ENCODE measurements at places on chromosomes 3 and 15.

DNA sequence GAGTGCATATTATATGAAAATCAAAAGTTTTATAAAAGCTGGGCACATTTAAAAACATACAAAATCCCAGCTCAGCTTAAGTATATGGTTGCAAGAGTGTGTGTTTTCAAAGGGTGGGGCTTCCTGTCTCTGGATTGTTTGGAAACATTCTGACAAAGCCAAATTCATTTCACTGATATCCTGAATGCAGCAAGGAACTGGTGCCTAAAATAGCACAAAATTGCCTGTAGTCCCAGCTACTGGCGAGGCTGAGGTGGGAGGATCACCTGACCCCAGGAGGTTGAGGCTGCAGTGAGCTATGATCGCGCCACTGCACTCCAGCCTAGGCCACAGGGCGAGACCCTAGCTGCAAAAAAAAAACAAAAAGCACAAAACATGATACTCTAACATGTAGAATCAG is 13.0 kb upstream of the TJP1 start:
- no peak for DNase-seq

GRCh38 chr3:123799544-123800361 is 84.4 kb downstream of the MYLK start:
- DNase-seq = no peak

DNA sequence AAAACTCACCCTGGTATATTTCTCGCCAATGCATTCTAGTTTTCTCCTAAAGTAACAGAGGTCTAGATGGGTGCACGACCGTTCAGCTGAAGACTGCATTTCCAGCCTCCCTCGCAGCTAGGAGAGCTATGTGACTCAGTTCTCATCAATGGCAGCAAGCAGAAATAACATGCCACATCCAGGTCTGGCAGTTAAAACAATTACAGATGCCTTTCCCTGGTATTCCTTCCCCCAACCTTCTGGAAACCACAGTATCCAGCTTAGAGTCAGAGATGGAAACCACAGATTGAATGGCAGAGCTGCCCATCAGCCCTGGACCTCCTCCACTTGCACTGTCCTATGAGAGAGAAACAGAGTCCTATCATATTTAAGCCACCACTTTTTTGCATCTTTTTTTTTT is 4.8 kb downstream of the HAPLN3 start:
- peak; percentile 42 for DNase-seq

GRCh38 chr3:195207731-195208130 is 63.2 kb downstream of the XXYLT1 start:
- no peak for DNase-seq

DNA sequence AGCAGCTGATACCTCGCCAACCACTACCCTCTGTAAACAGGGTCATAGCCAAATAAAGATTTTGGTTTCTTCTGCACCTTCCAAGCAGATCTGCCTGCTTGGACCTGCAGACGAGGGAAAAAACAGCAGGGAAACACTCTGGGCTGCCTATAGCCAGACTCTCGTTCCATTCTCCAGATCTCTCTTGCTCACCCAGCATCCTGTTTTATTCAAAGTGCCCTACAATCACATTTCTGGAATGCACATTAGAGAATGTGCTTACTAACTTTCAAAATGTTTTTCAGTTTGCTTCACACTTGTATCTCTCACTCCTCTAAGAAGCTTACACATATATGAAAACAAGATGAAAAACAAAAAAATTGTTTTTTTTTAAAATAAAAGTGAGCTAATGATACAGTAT is 71.4 kb downstream of the MLH1 start:
- no peak for DNase-seq

DNA sequence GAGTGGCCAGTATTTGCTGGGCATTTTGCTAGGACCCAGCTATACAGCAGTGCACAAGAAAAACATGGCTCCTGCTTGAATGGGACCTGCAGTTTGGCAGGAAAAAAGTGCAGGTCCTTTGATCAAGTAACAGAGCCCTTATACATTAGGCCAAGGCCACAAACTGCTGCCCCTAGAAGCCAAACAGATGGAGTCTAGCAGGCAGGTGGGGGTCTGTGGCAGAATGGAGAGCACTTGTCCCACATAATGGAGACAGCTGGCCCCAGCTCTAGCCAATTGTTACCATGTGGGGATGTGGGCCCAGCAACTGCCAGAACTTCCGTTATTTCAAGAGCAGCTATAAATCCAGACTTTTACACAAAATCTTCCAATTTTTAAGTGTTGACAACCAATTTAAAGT is 79.3 kb downstream of the SHQ1 start:
- DNase-seq = no peak

- DNase-seq = no peak
These were observed 196.3 kb downstream of the BCHE start for GRCh38 chr3:165640970-165641369.

DNA sequence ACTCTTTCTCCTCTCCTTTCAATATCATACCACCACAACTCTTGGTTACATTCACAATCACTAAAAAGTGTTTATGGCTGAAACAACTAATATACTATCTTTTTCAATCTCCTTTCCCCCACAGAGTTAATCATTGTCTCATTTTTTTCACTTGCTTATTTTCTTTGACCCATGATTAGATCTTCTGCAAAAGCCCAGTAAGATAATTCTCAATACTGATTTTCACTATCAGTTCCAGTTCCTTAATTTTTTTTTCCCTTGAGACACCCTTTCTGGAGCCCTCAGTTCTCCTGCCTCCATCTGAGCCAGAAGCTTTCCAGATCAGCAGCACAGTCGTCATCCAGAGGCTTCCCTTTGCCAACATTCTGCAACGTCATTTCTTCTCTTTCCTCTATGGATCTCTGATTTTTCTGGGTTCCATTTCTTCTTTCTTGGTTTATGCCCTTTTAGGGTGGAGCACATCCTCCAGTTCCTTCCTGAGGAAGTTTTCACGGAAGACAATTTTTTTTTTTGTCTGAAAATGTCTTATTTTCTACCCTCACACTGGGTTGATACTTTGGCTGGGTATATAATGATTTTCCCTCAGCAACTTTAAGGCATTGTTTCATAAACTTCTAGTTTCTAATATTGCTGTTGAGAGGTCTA is 88.7 kb upstream of the C15orf39 start:
- DNase-seq = no peak

- no peak for DNase-seq
These were observed 15.2 kb upstream of the MME start for GRCh38 chr3:155064920-155065319.

DNA sequence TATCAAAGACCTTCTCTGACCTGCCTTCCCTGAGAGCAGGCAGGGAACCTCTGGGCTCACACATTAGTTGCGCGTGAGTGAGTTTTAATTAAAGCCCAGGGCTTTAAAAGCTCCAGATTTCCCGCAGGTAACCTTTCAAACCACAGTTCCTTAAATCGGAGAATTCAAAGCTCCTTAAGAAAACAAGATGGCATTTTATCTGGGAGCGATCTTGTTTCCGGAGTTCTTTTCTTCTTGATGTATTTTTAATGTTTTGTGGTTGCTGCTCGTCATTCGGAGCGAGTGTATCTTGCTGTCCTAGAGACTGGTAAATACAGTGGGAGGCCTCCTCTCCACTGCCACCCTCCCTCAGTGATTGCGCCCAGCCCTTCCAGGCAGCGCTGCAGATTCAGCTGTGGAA is 284.3 kb downstream of the CLSTN2 start:
- DNase-seq = no peak

GRCh38 chr15:85351965-85352364 is 28.4 kb upstream of the AKAP13 start:
- DNase-seq = no peak
